ENCODE measurements at places on chromosomes 2 and 18. TPM values are rescaled to one million over a fixed set of nuclear protein-coding genes. Genes with fewer than 3 reads are reported as not detected.

The CPSF3 gene
- 22.9 TPM for total RNA-seq

The NOSTRIN gene
- total RNA-seq: 13.3 TPM

GRCh38 chr2:17540093-17540812 lies at the start of gene VSNL1:
Gene VSNL1, plus strand, starts transcription at chr2:17540696. Its CDS starts 51,379 bp downstream, at chr2:17592075.
- peak; percentile 84 for DNase-seq
- peak within 1 kb of the TSS; percentile 60 for H3K4me3 ChIP-seq
- H3K27me3 ChIP-seq: peaks cover 3% of the 10 kb centered on the region
- peaks cover 33% of the 10 kb centered on the region for H3K4me1 ChIP-seq
- H3K27ac ChIP-seq: peak within 1 kb of the TSS; percentile 77

GRCh38 chr18:10242936-10243680 lies 211.3 kb upstream of the APCDD1 start:
- H3K4me1 ChIP-seq: no peaks in the 10 kb centered on the region
- no peaks in the 10 kb centered on the region for H3K36me3 ChIP-seq
- H3K27me3 ChIP-seq: peaks cover 14% of the 10 kb centered on the region
- DNase-seq: no peak
- H3K27ac ChIP-seq: no peak overlapping the region

DNA sequence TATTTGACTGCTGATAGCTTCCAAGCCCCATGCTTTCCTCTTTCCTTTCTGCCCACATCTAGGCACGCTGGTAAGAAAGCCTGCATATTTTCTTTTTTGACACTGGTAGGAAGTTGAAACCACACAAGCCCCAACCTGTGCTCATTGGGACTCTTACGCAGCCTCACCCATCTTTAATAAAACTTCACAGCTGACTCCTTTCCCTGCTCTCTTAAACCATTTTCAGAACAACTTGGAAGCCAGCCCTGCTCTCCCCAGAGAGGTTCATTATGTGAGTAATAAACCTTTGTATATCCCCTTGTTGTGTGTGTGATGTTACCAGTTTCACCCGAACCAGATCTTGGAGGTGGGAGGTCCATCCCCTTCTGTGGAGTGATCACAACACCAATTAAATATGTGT lies 268.4 kb downstream of the GPD2 start:
- H3K27ac ChIP-seq: peak overlapping the region; percentile 30
- no peak overlapping the region for H3K4me3 ChIP-seq
- no peaks in the 10 kb centered on the region for H3K36me3 ChIP-seq
